Gastroesophageal sphincter (tissue), 4 donors: ENCODE measurements at places on chromosomes 11 and 22.

DNA sequence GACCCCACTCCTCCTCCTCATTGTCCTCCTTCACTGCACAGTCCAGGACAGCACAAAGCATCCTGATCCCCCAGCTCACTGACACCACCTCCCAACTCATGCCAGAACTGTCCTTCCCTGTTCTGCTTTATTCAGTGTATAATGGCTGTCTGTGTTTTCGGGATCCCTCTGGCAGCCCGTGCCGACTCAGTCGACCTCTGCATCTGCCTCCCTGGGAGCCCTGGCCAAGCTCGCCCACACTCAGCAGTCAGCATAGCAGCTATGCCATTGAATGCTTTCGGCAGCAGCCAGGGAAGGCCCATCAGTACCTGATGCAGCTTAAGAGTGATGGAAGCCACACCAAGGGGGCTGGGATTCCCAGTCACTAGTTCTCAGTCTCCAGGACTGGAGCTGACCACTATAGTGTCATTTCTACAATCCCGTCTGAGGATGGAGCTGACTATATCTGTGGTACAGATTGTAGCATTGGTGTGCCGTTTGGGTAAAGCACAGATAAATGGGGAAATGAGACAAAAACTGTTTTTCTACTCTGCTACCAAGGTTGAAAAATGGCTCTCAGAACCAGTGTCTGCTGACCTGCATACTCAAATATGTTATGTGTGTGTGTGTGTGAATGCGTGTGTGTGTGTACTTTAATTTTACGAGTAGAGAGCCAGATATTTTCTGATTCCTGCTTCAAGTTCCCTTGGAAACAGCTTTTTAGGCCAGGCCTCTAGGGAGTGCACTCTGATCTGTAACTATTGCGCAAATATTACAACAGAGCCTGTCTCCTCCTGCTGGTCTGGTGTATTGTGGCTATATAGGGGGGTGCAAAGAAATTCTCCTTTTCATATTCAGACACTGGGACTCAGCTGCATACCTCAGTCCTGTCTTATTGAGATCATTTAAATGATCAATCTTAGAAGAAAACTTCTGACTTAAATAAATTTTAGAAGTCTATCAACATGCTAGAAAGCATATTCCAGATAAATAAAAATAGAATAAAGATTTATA is 78.8 kb upstream of the TOP3B start:
- peak; percentile 97 for ATAC-seq

GRCh38 chr11:95495706-95496105 is 264.7 kb upstream of the SESN3 start:
- ATAC-seq, result no peak

GRCh38 chr22:36237462-36238372 is 1.6 kb downstream of the APOL2 start:
- no peak for ATAC-seq

DNA sequence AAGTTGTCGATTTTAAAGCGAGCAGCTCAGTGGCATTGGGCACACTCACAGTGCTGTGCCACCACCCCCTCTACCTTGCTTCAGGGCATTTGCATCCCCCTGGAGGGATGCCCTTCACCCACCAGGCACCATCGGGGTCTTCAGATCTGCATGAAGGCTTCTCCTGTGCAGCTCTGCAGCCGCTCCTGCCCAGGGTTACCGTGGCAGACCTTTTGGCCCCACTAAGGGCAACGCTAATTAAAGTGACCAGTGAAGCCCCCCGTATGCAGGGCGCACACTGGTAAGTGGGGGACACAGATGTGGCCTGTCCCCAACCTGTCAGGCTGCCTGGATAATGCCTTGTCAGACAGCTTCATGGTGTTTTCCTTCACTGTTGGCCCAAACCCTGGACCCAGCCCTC is 1117.7 kb downstream of the BRD1 start:
- no peak for ATAC-seq

GRCh38 chr11:910044-910588 is 494 bp downstream of the CHID1 start:
- no peak for ATAC-seq

DNA sequence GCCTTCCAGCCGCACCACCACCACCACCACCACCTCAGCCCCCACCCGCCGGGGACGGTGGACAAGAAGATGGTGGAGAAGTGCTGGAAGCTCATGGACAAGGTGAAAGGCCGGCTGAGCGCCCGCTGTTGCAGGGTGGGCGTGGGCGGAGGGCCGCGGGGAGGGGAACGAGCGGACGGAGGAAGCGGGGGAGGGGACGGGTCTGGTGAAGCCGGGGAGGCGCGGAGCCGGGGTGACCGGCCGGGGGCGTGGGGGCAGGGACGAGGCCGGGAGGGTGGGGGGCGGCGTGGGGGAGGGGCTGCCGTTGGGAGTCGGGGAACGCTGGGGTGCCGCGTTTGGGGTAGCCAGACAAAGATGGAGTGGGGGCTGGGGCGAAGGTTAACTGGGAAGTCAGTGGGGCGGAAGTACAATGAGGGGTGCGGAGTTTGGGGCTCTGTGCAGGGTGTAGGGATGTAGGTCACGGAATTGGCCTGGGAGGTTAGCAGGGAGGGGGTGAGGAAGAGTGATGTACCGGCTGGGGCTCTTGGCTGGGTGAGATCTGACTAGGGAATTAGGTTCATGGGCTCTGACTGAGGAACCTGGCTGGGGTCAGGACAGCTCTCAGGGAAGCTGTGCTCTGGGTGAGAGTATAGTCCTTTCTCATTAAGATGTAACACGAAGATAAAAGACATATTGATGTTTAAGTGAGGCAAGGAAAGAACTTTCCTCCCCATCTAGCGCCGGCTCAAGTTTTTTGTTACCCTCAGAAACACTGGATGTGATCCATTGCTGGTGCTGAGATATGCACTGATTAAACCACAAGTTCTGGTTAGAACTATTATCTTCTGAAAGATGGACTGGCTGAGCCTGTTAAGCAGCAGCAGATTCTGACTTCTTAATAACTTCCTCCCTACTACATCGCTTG is 624 bp downstream of the CBL start:
- ATAC-seq, result peak; percentile 20

GRCh38 chr22:21003782-21004181 is 1.9 kb upstream of the THAP7 start:
- no peak for ATAC-seq

DNA sequence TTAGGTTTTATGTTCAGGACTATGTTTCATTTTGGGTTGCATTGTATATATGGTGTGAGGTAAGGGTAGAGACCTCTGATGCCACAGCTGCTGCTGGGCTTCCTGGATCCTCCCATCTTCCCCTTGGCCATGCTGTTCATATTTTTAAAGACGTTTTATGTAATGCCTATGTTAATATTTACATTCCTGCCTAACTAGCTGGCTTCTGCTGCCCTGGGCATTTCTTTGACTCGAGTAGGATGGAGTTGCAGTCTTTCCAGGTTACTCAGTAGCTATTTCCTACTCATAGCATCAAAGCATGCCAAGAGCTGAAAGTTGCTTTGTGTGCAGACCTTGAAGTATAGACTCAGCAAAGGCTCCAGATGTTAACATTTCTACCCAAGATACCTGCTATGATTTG is 220.5 kb upstream of the CADM1 start:
- ATAC-seq, result no peak

DNA sequence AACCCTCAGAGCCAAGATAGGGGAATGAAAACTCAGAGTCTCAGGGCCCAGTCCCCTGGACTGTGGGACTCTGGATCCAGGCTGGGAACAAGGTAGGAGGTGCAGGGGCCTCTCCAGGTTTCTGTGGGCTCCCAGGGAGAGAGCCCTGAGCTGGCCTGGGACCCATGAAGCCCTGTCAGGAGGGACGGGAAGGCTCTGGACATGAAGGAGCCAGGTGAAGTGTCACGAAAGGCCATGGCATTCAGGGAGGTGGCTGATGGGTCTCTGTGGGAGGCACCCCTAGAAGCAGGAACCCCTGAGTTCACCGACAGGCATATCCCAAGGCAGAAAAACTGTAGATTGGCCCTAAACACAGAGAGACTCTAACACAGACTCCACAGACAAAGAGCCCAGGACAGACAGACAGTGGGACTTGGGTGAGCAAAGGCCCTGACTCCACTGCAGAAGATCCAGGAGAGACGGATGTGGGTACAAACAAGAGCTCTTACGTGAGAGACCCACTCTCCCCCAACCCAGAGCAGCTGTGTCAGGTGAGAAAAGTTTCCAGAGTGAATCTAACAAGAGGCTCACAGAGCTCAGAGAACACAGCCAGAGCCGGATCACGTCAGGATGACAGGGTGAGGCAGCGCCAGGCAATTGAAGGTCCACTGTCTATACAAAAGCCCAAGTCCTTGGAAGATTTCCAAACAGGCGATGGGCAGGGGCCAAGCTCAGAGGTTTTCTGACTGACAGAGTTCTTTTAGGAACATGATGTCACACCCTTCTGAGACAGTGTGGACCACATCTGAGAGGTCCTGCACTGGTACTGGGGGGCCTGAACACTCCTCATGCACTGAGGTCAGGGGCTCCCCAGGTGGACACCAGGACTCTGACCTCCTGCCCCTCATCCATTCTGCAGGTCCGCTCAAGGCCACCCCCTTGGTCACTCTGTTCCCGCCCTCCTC is 27.4 kb downstream of the IGLL5 start:
- no peak for ATAC-seq

DNA sequence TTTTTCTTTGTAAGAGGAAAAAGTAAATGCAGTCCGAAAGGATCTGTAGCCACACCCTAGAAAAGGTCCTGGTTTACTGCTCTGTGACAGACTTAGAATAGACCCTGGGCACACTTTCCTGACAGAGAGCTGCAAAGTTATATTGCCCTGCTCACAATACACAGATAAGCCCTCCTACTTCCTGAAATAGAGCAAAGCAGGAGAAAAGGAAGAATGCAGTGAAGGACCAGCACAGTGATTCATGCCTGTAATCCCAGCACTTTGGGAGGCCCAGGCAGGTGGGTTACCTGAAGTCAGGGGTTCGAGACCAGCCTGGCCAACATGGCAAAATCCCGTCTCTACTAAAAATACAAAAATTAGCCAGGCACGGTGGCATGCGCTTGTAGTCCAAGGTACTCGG is 2.2 kb downstream of the CYB561A3 start:
- ATAC-seq, result no peak

DNA sequence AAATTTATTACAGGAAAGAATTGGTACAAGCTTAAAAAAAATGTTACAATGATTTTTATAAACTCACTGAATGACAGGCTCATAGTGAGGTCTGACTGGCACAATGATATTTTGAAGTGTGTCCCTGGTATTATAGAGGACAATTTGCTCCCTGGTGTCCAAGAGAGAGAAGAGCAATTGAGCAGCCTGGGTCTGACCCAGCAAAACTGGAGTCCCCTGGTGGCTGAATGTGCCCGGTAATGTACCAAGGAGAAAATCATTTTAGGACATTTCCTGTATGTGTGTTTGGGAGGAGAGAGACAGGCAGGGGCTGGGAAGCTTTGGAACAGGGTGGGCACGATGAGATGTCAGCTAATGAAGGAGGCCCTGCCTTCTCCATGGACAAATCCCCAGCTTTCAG is 125.3 kb downstream of the APOL5 start:
- no peak for ATAC-seq

DNA sequence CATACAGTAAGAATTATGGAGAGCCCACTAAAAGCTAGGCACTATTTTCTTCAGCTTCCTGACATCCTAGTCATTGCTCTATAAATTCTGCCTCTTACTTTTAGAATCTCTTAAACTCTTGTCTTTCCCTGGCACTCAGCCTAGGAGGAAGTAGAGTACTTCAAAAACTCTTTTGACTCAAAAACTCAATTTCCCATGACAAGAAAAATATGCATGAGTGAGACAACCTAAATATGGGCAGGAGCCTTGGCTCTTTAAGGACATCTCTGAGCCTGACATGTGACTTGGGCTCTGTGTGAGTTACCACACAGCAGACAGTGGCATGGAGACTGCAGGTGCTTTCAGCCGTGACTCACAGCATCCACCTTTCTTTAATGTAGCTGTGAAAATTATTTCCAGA is 97.5 kb upstream of the CCDC179 start:
- no peak for ATAC-seq
